MCF 10A (cell line): ENCODE measurements at places on chromosomes 12 and 14. TPM values are rescaled to one million over a fixed set of nuclear protein-coding genes. Genes with fewer than 3 reads are reported as not detected.

ANO4 gene
- total RNA-seq = 0.15 and 0.91 TPM in 2 replicates

SMIM41 gene
- total RNA-seq = not detected in 2 replicates

BBOF1 gene
- total RNA-seq = 2.0 and 4.2 TPM in 2 replicates

PTGDR gene
- total RNA-seq = not detected in 2 replicates

GALNT16 gene
- total RNA-seq = not detected in 2 replicates

C12orf75 gene
- 53.6 and 67.7 TPM in 2 replicates for total RNA-seq

SSPN gene
- 0.17 and 0.21 TPM in 2 replicates for total RNA-seq

HOXC4 gene
- total RNA-seq = 1.7 and 1.8 TPM in 2 replicates

LRRC10 gene
- not detected in 2 replicates for total RNA-seq
